ENCODE measurements at places on chromosomes 11 and 22.

DNA sequence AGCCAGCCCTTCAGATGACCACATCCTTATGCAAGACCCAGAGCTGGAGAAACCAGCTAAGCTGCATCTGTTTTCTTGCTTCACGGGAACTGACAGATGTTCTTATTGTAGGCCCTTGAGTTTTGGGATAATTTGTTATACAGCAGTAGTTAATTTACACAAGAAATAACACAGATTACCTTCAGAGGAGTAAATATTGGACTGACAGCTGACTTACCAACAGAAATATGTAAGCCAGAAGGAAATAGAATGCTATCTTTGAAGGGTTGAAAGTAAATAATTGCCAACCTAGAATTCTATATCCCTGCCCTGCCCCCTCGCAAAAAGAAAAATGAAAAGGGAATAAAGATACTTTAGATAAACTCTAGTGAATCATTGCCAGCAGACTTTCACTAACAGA is 124.1 kb downstream of the WNT7B start:
- DNase-seq = no peak

GRCh38 chr11:96315476-96315875 is 27.5 kb downstream of the MAML2 start:
- no peak for DNase-seq

- DNase-seq = no peak
These were observed 25.5 kb upstream of the ACR start for GRCh38 chr22:50712341-50713007.

DNA sequence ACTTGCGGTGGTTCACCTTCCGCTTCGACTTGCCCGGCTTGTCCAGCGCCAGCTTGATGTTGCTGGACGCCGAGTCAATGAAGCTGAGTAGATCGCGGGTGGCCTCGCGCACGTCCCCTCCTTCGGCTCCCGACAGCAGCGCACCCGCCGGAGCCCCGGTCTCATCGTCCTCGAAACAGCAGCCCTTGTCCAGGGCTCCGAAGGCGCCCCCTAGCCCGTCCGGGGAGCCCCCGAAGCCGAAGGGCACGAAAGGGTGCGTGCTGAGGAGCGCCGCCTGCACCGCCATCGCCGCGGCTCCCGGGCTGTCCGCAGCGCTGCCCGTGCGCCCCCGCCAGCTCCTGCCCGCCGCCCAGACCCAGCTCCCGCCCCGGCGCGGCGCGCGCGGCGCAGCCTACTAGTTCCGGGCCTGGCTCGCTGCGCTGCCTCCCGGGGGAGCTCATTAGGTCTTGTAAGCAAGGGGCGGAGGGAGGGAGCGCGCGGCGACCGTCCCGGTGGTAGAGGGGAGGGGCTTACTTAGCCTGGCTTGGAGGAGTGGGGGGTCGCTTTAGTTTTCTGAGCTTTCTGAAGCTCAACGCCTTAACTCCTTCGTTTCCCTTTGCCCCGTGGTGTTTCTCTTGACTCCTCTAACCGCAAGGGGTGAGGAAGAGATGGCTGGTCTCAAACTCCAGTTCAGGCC is at the start of gene FAM181B:
Gene FAM181B, minus strand, starts transcription at position 421 of the 676 bp plus-strand sequence. Its CDS starts 135 bp downstream, at position 286.
- DNase-seq = peak; percentile 30

DNA sequence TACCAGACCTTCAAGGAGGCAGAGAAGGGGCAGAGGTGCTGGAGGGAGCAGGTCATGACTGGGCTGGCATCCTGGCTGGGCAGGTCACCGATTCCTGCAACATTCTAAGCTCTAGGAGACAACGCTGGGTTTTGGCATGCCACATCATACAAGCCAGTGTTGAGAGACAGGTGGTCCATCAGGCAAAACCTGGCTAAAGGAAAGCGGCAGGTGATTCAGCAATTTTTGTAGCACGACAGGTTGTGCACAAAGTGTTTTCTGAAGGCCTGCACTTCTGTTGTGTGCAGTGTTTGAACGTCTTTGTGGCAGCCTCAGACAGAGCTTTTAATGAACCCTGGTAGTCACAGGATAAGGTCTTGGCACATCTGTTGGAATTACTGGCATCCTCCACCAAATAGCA is 69.9 kb upstream of the BID start:
- no peak for DNase-seq

GRCh38 chr22:30386960-30387827 is at the start of gene RNF215:
RNF215 (minus strand) TSS chr22:30387411; CDS start chr22:30387313, 98 bp downstream.
- peak; percentile 80 for DNase-seq

DNA sequence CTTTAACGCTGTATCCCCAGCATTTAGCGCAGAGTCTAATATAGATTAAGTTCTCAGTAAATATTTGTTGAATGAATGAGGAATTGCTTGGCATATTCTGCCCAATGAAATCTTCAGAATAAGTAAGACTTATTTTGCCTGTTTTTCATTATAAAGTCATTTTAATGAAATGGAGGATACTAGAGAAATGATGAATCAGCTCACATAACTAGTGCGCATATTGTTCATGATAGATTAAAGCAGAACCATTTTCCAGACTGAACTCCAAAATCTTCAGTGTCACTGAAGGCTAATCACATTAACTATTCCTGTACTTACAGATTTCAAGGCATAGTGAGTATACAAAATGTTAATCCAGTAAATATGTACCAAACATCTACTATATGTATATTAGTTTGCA is 29.6 kb downstream of the ACER3 start:
- no peak for DNase-seq

DNA sequence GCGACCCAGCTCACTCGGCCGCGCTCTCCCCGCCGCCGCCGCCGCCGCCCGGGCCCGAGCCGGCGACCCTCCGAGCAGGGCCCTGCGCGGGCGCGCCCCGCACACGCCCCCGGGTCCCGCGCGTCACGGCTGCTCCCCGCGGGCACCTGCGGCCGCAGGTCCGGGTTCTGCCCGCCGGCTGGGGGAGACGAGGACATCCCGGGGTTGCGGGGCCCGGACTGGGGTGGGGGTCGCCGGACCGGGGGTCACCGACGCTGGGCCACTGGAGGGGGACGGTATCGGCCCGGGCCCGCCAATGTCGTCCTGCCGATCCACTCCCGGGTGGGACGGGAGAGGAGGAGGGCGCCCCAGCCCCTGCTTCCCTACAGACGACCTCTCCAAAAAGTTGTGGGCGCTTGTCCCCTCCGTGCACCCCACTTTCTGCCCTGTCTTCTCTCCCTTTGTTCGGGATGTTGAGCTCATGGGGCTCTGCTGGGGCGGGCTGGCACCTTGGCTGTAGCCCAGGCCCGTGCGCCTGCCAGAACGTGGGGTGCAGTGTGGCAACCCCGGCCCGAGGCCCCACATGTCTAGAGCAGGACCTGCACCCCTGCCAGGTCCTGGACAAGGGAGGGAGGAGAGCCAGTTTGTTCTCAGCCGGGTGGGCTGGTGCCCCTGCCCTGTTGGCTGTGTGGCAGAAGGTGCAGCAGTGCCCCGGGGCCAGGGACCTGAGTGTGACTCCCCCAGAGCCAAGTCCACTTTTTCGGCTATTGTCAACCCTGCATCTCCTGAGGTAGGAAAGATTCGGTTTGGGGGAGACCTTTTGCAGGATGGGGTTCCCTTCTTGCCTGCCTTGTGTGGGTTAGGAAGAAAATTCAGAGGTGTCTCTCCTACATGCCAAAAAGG is 40.2 kb upstream of the CELSR1 start:
- DNase-seq = peak; percentile 32

- DNase-seq = no peak
These were observed 113.4 kb downstream of the MTNR1B start for GRCh38 chr11:93082900-93083299.

- no peak for DNase-seq
These were observed 51.9 kb upstream of the ALX4 start for GRCh38 chr11:44361813-44362212.

- no peak for DNase-seq
These were observed 76.3 kb downstream of the BUD13 start for GRCh38 chr11:116696381-116696941.

- no peak for DNase-seq
These were observed 132.0 kb downstream of the MRTFA start for GRCh38 chr22:40504285-40505249.

DNA sequence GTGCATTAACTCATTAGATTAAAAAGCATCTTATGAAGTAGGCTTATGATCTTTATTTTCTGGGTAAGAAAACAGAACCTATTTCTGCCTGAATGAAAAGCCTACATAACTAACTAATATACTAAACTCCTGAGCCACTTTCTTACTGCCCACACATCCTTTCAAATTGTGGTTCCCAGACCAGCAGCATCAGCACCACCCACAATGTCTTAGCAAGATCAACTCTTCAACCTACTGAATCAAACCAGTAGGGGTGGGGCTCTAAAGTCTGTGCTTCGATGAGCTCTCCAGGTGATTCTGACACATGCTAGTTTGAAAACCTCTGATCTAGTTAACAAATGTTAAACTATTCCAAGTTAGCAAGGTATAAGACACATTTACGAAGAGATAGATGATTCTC is 462.4 kb downstream of the DLG2 start:
- DNase-seq = no peak

DNA sequence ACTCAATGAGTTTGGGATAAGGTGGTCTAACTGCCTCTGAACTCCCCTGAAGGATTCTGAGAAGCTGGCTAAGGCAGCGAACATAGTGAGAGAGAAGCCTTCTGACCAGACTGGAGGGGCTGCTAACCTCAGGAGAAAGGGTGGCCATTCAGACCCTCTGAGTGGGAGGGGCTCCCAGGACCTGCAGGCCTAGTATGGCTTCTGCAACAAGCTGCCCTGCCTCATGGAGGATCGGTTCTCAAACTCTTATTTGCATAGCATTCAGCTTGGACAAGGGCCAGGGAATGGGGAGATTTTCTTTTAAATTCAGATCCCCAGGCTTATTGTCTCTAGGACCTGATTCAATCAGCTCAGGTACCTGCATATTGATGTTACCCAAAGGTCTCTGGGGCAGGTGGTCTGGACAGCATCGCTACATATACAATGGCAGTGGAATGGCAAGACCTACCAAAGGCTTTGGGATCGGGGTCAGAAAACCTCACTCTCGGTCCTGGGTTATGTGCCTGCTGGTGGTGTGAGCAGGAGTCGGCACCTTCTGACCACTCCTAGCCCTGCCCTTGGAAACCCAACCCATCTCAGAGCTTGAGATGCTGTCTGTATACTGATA is 599.1 kb downstream of the BRD1 start:
- no peak for DNase-seq

- DNase-seq = no peak
These were observed 21.1 kb upstream of the UPK3A start for GRCh38 chr22:45263463-45264269.

GRCh38 chr22:36486619-36487384 is 5.4 kb upstream of the TXN2 start:
- peak; percentile 75 for DNase-seq

DNA sequence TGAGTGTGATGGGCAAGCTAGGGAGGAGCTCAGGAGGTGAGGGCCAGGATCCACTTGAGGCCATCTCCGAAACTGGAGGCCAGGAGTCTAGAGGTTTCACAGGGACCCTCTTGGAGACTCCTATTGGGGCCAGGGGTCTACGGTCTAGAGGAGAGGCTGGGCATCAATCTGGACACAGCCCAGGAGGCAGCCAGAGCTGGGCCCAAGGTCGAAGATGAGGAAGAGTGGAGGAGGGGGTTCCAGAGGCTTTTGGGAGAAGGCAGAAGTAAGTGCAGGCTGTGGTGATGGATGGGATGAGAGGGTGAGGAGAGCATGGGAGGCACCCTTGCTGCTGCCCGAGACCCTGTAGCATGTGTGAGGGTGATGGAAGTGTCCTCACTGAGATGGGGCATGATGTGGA is 56.6 kb downstream of the LRRC32 start:
- DNase-seq = peak; percentile 0

DNA sequence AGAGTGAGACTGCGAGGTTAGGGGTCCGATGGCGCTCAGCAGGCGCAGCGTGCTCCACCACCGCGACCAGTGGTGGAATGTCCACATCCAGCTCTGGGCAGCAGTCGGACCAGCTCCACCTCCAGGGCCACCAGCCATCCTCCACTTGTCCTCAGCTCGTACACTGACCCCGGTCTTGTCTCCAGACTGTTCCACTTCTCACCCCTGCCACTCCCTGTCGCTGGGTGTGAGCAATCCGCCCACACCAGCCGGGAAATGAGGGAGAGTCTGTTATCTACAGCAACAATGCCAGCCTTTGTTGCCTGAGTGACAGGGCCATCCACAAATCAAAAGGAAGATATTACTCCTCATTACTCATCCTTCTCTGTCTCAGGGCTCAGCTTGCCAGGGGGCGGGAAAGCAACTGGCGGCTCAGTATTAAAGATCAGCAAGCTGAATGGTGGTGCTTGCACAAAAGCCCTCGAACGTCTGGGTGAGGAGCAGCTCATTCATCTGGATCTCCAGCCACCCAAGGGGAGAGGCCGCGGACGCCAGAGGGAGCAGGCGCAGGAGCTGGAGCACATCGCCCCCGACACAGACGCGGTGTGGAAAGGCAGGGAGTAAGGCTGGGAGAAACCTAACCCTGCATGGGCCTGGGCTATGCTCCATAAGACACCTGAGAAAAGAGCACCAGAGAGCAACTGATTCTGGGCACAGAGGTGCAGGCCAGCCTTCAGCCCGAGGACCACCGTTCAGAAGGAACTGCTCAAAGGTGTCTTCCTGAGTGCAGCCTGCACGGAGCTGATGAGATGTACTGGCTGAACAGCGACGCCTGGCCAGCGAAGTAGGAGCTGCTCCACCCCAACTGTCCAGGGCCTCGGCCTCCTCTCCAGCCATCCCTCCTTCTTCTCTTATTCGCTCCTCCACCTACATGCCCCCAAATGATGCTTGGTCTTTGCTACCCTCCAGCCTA is 21.9 kb downstream of the IGSF9B start:
- DNase-seq = no peak

DNA sequence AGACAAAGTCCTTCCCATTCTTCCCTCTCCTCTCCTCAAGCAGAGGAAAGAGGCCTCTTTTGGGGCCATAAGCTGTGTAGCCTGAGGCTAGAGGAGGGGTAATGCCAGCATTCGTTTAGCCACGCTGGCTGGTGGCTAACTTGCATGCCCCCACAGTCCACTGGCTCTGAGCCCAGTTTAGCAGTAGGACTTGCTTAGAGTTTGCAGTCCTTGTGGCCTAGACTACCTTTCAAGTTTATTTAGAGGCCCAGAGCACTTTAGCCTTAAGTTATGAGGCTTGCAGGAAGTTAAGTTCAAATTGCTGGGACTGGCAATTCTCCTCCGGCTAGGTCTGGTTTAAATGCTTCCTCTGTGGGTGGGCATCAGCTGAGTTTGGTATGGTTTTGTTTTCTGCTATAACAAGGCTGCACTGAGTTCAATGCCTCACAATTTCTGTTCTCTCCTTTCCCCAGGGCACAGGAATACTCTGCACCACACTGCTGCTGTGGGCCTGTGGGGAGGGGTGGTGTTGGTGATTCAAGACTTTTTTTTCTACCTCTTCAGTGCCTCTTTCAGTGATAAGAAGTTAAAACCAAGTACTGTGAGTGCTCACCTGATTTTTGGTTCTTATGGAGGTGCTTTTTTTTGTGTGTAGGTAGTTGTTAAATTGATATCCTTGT is 281.0 kb upstream of the C11orf87 start:
- DNase-seq = no peak
